Activated CD8-positive, alpha-beta T cell treated with anti-CD3 and anti-CD28 coated beads, Interleukin-2, amount 10 ng/mL, durations not matched to agents 7 days and 5 days (primary cell): ENCODE measurements at places on chromosomes 2 and 18.

GRCh38 chr2:128401680-128402079 lies 83.0 kb upstream of the HS6ST1 start:
- H3K27ac ChIP-seq: no peak overlapping the region
- H3K27me3 ChIP-seq: peaks cover 34% of the 10 kb centered on the region
- no peaks in the 10 kb centered on the region for H3K36me3 ChIP-seq
- H3K4me3 ChIP-seq: no peak overlapping the region
- no peak for DNase-seq
- H3K4me1 ChIP-seq: no peaks in the 10 kb centered on the region

DNA sequence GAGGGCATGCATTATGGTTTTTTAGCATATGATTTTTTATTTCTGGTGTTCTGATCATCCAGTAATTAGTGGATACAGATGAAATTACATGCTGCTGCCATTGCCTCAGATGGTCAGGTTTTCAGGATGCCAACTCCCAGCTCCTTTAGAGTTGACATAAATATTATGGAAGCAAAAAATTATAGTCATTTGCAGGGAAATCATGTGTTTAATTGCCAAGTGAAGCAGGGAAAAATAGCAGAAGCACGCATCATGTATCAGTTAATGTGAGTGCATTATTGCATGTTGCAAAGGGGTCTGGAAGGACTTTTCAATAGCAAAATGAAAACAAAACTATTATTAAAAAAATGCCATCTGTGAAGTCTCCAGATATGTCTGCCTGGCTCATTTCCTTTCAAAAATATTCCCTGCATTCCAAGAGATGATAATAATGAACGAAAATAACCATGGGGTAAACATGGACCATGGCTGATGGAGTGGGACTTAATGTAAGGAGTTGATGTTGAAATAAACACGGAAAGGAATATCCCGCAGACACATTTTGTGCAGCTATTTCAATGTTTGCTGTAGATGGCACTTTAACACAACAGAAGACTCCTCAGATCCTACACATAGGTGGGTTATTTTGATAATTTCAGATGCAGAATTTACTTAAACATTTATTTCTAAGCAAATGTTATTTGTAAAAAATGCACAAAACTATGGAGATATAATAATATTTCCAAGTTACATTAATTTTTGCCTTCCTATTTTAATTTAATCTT lies 87.7 kb upstream of the DYNAP start:
- no peak for DNase-seq
- H3K27ac ChIP-seq: no peak overlapping the region
- H3K27me3 ChIP-seq: no peaks in the 10 kb centered on the region
- no peaks in the 10 kb centered on the region for H3K4me1 ChIP-seq

DNA sequence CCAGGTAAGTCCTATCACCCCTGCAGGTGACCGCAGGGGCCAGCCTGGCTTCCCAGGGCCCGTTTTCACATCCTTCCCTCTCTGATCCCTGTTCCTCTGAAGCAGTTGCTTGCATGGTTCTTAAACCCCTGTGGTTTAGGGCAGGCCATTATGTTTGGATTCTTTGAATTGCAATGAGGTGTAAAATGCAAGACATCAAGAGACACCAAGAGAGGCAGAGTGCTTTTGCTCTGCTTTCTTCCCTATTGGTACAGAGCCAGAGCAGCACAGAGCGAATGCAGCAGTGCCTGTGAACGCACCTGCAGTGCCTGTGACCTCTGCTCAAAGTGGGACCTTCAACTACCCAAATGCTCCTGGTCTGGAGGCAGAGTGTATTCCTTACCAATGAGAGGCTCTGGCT lies 7.6 kb downstream of the RFX8 start:
- DNase-seq: no peak
- H3K27me3 ChIP-seq: no peaks in the 10 kb centered on the region
- peaks cover 14% of the 10 kb centered on the region for H3K36me3 ChIP-seq
- peaks cover 14% of the 10 kb centered on the region for H3K4me1 ChIP-seq
- H3K4me3 ChIP-seq: no peak overlapping the region
- H3K27ac ChIP-seq: no peak overlapping the region

- H3K4me1 ChIP-seq: peaks cover 75% of the 10 kb centered on the region
- DNase-seq: no peak
- H3K4me3 ChIP-seq: no peak overlapping the region
- peaks cover 13% of the 10 kb centered on the region for H3K27me3 ChIP-seq
- no peaks in the 10 kb centered on the region for H3K36me3 ChIP-seq
Observed at GRCh38 chr2:8578335-8579244, 103.3 kb upstream of the ID2 start.

DNA sequence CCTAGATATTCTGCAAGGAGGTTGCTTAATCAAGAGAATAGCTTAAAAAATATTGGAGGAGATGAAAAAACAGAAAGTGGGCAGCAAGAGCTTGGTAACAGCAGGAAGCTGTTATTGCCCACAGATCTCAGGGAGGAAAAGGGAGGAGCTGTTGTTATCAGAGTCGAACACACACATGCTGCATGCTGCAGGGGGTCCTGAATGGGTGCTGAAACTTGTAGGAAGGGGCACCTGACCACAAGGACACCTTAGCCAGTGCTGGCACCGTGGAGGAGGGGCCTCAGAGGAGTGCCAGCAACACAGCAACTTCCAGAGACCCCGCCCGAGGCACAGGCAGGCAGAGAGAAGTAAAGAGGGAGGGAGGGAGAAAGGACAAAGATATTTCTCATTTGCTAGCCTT lies 332.9 kb downstream of the SOCS6 start:
- peak overlapping the region; percentile 75 for H3K4me3 ChIP-seq
- no peaks in the 10 kb centered on the region for H3K36me3 ChIP-seq
- no peaks in the 10 kb centered on the region for H3K27me3 ChIP-seq
- peak overlapping the region; percentile 96 for H3K27ac ChIP-seq
- peaks cover 25% of the 10 kb centered on the region for H3K4me1 ChIP-seq
